ENCODE measurements at places on chromosomes 6 and 20.

- no peak for DNase-seq
Observed at GRCh38 chr6:114344246-114344970, 1.6 kb upstream of the HS3ST5 start.

GRCh38 chr6:144190593-144190992 is 40.3 kb downstream of the STX11 start:
- DNase-seq, result no peak

DNA sequence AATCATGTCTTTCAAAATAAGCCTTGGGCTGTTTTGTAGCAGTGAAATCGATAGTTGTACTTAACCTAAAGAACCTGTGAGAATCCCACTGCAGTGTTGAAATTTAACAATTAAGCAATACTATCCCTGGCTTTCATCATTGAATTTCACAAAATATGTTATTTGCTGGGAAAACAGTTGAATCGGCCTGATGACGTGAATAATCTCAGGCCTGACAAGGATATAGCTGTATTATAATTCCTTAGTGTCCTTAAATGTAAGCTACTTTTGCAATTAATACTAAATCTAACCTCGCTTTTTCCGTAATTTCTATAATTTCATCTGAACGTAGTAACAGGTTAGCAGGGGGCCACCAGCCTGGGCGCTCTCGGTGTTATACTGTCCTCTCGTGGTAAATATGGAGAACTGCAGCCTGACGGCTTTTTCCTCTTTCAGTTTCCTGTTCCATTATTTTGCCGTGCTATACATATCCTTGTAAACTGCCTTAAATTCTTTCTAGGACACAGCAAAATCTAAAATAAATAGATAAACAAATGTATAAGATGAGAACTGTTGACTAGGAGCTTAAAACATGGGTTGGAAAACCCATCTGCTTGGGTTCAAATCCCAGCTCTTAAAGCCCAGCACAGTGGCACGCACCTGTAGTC is 24.0 kb downstream of the MTFR2 start:
- DNase-seq, result peak; percentile 45

- DNase-seq, result peak; percentile 60
Observed at GRCh38 chr20:49888212-49889000, 26.9 kb downstream of the SPATA2 start.

- DNase-seq, result no peak
Observed at GRCh38 chr6:6466967-6467761, 121.4 kb upstream of the LY86 start.

GRCh38 chr6:147133669-147134068 is 70.5 kb upstream of the STXBP5 start:
- no peak for DNase-seq

GRCh38 chr20:54212226-54212625 is 4.3 kb downstream of the PFDN4 start:
- DNase-seq, result no peak

- no peak for DNase-seq
Observed at GRCh38 chr6:135600086-135600702, 102.7 kb upstream of the AHI1 start.

GRCh38 chr6:56314683-56315523 is 67.5 kb upstream of the COL21A1 start:
- DNase-seq, result peak; percentile 23

DNA sequence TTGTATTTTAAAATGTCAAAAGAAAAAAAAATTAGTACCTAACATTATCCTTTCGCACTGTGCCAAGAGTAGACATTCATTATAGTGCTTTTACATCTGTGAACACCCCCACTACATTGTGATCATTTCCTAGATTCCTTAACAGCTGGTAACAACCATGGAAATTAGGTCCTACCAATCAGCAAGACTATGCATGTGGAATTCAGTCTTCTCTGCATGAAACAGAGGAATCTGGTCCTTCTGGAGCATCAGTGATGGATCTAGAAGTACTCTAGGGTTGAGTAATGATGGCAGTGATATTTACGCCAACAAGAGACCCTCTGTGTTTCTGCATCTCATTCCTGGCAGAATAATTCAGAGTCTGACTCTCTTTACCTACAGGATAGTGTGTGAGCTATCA is 9.4 kb downstream of the OR12D1 start:
- DNase-seq, result no peak

- no peak for DNase-seq
Observed at GRCh38 chr6:51495096-51495495, 592.3 kb downstream of the PKHD1 start.

DNA sequence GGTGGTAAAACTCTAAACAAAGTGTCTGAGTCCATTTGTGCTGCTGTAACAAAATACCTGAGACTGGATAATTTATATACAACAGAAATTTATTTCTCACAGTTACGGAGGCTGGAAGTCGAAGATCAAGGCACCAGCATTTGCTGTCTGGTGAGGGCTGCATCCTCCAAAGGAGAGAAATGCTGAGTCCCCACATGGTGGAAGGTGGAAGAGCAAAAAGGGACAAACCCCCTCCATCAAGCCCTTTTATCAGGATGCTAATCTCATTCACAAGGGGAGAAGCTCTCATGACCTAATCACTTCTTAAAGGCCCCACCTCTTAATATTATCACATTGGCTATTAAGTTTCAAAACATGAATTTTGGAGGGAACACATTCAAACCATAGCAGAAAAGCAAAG is 55.9 kb upstream of the SYNJ2 start:
- no peak for DNase-seq

- no peak for DNase-seq
Observed at GRCh38 chr20:50194831-50195523, 4.3 kb downstream of the CEBPB start.

GRCh38 chr6:51266604-51267003 is 447.9 kb downstream of the TFAP2B start:
- DNase-seq, result no peak

DNA sequence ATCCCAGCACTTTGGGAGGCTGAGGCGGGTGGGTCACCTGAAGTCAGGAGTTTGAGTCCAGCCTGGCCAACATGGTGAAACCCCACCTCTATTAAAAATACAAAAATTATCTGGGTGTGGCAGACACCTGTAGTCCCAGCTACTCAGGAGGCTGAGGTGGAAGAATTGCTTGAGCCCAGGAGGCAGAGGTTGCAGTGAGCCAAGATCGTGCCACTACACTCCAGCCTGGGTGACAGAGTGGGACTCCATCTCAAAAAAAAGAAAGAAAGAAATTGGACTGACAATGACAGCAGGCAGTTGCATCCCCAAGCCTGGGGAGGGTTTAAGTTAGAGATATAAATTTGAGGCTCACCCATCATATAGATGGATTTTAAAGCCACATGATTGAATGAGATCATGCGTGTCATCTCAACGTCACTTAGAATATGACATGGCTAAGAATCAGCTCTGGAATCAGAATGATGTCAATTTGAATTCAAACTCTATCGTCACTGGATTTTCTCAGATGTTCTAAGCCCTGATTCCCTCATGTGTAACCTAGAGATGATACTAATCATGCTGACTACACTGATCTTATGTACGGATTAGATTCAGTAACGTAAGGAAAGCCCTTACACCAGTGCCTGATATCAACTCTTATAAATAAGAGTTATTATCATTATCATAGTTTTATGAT is 534.0 kb upstream of the JARID2 start:
- no peak for DNase-seq

GRCh38 chr20:34037767-34038166 is 44.1 kb downstream of the RALY start:
- no peak for DNase-seq

GRCh38 chr6:125157280-125157679 is 3.7 kb downstream of the TPD52L1 start:
- DNase-seq, result no peak

- DNase-seq, result no peak
Observed at GRCh38 chr6:112251171-112251875, 3.0 kb downstream of the LAMA4 start.

DNA sequence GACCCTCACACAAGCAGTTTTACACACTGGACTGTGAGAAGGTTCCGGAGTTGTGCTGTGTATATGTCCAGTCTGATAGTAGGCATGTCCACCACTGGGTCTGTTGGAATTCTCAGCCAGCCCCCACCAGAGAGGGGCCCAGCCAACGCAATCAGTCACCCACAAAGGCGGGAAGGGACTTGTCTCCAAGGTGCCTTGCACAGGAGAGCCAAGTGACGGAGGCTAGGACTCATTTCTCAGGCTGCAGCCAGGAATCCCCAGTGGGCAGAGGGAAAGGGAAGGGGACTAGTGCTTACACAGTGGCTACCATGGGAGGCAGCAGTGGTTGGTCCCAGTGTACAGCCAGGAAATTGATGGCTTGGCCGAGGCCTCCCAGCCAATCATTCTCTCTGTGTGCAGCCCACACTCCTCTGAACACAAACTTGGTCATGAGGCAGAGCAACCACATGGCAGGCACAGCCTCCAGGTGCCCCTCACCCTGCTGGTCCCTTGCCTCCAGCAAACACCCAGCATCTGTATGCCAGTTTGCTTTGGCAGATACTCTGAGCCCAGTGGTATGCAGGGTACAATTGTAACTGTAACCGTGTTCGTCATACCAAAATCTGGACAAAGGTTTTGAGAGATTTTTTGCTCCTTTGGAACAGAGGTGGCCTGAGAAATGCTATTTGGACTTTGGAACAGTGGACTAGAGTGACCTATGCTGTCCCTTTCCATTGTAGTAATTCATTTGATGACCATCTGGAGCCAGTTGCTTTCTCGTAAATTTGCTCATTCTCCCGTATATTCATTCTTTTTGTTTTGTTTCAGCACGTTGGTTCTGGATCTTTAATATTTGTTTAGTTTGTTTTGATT is 72.9 kb upstream of the MYL9 start:
- no peak for DNase-seq

GRCh38 chr6:20170455-20171148 is 41.7 kb downstream of the MBOAT1 start:
- DNase-seq, result no peak

DNA sequence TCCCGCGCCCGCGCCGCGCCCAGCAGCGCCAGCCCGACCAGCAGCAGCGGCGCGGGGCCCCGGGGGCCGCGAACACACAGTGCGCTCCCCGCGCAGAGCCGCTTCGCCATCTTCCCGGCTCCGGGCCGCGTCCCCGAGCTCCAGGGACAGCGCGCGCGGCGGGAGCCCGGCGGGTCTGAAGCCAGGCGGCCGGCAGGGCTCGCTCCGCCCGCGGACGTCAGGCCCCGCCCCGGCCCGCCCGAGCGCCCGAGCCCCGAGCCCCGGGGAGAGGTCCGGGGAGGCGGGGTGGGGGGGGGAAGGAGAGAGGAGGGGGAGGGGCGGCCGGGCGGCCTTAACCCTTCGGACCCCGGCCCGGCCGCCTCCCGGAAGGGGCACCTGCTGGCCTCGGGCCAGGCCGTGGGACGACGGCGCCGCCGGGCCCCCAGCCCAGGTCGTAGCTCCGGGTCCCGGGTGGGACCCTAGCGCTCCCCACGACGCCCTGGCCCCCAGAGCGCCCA is at the start of gene LAMA5:
Gene LAMA5 (minus strand): TSS at position 177 of the 497 bp plus-strand sequence. CDS start 67 bp downstream, at position 110.
- DNase-seq, result no peak

GRCh38 chr6:26457264-26457805 is 420 bp upstream of the BTN2A1 start:
- no peak for DNase-seq

DNA sequence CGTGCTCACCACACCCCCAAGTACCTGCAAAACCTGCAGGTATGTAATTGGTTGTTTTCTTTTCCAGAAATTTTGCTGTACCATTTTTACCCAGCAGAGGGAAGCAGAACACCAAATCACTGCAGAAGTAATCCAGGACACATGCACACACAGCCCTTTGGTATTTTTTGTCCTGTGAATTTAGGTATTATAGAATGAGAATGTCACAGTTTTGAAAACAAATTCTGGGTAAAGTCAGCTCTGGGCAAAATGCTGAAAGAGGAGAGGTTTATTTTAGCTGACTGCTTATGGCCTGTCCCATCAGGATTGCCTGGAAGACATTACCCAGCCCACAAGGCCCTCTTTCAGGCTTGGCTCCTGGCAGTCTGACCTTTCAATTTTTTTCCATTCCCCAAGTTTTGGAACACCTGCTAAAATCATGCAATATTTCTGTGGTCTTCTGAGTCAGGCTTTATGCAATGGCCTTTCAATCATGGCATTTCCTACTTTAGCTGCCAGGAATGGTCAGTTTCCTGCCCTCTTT is 3.5 kb upstream of the EFHC1 start:
- DNase-seq, result peak; percentile 79

GRCh38 chr6:167351656-167352345 is 26.9 kb downstream of the TTLL2 start:
- peak; percentile 76 for DNase-seq

- peak; percentile 83 for DNase-seq
Observed at GRCh38 chr20:63520504-63520933, at the start of gene PPDPF. TSS of gene PPDPF (plus strand) at chr20:63520765. CDS start at chr20:63521309, 544 bp downstream.

DNA sequence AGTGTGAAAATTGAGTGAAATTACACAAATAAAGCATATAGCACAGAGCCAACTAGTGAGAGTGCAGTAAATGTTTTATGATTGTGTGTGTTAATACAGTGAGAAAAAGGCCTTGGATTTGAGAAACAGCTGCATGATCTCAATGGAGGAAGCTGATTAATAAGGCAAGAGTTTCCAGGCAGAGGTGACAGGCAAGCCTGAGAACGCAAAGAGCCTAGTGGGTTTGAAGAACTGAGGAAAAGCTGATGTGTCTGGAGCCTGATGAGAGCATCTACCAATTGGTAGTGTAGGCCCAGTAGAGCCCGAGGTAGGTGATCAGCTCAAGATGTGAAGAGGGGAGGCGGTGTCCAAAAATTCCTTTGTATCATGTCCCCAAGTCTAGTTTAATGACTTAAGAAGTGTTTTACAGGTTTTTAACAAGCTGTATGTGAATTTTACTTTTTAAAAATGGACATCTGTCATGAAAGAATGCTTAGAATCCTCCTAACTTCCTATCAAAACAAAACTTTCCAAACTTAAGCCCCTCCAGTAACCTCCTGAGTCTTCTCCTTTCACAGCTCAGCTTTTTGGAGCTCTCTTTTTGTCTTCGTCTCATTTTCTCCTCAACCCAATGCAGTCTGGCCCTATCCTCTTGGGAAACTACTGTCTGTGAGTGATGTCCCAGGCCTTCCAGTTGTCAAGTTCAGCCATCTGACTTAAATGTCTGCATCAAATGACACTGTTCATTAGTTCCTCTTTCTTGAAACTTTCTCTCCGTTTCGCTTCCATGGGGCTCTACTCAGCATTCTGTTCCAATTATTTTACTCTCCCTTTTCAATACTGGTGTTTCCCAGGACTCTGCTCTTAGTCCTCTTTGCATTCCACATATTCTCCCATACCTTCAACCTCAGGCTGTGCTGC is 1.2 kb downstream of the CDC40 start:
- DNase-seq, result peak; percentile 19

DNA sequence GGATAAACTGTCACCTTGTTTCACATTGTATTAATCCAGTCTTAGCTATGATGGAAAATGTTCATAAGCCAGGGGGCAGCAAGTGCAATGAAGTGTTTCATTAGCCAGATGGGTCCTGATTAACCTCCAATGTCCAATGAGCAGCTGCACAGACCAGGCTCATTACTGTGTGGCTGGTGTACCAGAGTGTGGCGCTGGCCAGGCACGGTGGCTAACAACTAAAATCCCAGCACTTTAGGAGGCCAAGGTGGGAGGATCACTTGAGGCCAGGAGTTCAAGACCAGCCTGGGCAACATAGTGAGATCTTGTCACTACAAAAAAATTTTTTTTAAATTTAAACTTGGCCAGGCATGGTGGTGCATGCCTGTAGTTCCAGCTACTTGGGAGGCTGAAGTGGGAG is 201.7 kb upstream of the FOXQ1 start:
- DNase-seq, result no peak

GRCh38 chr6:113411011-113411410 is 446.1 kb upstream of the MARCKS start:
- no peak for DNase-seq

- no peak for DNase-seq
Observed at GRCh38 chr6:151136141-151136755, 103.5 kb upstream of the AKAP12 start.
